ENCODE measurements at places on chromosomes 13 and 19.

GRCh38 chr13:109712124-109712722 is 74.2 kb downstream of the IRS2 start:
- DNase-seq = no peak

DNA sequence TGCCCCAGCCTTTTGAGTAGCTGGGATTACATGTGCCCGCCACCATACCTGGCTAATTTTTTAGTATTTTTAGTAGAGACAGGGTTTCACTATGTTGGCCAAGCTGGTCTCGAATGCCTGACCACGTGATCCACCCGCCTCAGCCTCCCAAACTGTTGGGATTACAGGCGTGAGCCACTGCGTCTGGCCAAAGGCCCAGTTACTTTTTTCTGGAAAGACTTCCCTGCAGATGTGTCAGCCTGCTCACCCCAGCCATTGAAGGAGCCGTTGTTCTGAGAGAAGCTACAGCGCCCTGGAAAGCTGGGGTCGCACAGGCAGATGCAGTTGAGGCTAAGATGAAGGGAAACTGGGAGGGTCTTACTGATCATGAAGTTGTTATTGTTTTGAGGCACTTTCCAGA is 7.9 kb upstream of the ZNF626 start:
- DNase-seq = no peak

DNA sequence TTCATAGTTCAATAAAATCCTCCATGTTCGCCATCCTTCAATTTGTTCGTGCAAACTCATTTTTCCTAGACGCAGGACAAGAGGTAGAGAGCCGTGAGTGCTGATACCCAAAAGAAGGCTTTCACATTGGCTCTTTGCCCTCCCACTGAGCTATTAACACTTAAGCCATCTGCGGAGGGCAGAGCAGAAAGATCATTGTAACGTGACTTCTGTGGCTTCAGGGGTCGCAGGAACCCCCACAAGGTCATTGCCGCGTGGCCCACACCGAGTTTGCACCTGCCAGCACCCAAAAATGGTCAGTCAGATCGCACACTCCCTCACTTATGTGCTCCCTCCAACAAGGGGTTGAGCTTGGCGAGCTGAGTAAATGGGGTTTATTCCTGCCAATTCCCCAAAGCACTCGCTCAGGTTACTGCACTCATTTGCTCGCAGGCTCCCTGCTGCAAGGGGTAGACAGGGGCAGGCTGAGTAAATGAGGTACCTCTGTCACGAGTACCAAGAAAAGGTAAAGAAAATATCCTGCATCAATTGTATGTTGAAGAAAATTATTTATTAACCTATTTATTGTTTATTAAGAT is 144.1 kb downstream of the PRR20E start:
- DNase-seq = no peak

DNA sequence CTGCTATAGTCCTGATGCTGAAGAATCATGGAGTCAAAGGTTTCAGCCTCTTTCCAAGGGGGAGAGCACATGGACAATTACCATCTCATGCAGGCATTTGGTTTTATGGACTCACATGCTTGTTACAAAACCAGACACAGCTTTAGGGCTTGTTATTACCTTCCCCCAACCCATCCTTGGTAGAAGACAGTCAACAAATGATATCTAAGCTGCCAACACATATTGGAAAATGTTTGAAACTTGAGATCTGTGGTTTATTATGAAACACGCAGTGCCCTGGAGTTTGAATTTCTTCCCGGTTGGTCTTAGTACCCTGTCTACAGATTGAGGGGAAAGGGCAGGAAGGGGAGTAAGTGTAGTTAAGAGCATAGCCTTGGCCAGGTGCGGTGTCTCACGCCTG is 12.5 kb upstream of the CYP2A6 start:
- DNase-seq = no peak

DNA sequence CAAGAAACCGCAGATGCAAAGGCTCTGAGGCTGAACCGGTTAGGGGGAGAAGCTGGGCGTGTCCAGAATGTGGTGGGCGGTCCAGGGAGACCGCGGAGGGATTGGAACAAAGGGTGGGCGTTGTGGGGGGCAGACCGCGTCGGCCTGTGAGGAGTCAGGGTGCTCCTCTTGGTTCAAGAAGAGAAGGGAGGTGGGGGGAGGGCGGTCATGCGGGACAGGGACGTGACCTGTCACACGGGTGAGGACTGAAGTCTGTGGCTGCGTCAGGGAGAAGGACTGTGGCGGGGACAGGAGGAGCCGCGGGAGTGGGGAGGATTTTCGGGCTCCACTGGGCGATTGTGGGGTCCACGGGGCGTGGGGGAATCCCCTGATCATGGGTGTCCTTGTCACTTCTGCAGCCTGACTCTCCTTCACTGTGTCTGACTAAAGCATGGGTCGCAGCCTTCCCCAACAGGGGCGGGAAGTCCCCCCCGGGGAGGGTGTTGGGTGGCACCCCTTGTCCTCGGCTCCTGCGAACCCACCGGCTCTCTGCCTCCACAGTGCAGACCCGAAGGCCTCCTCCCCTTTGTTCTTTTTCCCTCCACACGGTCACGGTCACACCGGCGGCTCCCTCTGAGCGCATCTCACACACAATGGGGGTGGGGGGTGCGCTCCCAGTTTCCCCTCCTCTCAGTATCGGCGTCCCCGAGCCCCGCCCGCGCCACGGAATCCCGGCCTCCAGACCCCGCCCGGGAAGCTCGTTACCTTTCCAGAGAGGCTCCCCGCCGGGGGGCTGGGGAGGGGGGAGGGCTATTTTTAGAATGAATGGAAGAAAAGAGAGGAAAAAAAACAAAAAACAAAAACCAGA is 16.4 kb upstream of the KCNN1 start:
- DNase-seq = no peak

All from Kasumi-1 (cell line).